Stimulated activated CD4-positive, alpha-beta T cell treated with anti-CD3 and anti-CD28 coated beads, Interleukin-1b, Interleukin-23, amount 100 ng/mL, for 4 hours (primary cell): ENCODE measurements at places on chromosomes 7 and 10.

DNA sequence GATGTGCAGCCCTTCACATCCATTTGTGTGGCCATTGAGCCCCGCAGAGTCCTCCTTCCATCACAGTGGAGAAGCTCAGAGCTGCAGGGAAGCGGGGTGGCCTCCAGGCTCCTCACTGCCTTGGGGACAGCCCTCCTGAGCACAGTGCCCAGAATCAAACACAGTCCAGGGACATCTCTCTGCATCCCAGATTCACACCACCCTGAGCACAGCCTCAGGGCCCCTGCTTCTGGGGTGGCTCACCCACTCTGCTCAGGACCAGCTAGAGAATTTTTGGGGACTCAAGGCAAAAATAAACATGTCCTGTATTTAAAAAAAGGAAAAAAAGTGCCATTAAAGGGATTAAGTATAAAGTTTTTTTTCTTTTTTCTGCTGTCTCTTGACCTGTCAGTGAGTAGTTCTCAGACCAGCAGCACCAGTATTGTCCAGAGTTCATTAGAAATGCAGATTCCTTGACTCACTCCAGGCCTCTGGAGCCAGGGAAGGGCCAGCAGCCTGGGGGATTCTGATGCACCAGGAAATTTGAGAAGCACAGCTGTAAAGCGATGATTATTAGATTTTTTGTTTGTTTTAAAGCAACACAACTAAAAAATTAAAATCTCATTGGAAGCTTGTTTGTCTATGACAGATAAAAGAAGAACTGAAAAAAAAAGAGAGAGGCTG lies 61.6 kb downstream of the ARHGAP22 start:
- DNase-seq = no peak

DNA sequence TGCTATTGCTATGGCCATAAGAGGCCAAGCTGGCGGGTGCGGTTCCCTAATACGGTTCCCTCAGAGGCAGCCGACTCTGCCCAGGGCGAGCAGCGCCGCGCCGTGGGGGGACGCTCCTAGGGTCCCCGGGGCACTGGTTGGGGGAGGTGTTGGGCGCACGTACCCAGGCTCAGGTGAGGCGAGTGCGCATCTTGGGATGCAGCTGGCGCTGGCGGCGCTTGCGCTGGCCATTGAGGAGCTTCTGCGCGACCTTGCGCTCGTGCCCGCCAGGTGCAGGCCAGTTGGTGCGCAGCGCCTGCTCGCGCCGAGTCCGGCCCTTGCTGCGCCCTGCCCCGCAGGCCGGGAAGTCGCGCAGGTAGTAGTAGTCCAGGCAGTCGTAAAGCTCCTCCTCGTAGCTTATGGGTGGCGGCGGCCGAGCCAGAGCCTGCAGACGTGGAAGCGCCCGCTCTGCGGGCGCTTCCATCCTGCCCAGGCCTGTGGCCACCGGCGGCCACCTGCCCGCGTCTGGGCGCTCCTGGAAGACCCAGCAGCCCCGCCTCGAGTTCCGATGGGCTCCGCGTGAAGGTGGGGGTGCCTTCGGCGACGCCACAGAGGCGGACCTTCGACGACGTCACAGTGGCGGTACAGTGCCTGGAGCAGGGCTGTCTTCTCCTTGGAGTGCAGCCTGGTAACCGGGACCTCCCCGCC lies at the start of gene NUPR2:
Gene NUPR2, minus strand, starts transcription at position 566 of the 687 bp plus-strand sequence. Its CDS starts 103 bp downstream, at position 463.
- DNase-seq = no peak

DNA sequence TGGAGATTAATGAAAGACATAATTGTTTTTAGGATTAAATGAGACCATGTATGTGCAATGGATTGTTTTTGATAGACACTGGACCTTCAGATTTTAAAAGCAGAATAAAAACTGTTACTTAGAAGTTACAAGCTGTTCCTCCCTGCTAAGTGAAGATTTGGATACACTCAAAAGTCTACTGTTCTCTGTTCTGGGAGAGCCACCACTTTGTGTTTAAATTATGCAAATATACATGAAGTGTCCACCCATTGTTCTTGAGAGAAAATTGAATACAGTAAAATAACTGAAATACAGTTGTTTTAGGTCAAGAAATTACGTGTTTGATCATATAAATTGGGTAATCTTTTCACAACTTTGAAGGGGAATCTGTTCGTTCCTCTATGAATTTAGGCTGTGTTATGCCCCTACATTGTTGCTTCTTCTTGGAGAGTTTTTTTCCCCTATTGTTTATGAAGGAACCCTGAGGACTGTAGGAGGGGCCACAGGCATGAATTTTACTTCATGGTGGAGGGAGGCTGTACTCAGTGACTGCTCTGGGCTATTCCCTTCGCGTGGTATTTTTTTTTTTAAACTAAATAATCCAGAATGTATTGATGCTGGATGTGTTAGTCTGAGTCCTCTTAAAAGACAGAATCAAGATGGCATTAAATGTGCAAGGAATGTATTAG lies 18.6 kb upstream of the VCL start:
- DNase-seq = no peak

DNA sequence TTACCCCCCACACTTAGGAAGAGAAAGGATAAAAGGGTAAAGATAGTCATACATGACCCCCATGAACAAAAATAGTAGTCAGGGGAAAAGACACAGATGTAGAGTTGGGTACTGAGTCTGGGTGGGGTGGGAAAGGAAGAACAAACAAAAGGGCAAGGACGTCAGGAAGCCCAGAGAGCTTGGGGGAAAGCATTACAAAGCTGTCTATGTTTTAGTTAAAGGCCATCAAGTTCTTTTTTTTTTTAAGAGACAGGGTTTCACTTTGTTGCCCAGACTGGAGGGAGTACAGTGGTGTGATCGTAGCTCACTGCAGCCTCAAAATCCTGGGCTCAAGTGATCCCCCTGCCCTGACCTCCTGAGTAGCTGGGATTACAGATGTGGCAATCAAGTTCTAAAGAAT lies 98.4 kb upstream of the PDLIM1 start:
- no peak for DNase-seq

DNA sequence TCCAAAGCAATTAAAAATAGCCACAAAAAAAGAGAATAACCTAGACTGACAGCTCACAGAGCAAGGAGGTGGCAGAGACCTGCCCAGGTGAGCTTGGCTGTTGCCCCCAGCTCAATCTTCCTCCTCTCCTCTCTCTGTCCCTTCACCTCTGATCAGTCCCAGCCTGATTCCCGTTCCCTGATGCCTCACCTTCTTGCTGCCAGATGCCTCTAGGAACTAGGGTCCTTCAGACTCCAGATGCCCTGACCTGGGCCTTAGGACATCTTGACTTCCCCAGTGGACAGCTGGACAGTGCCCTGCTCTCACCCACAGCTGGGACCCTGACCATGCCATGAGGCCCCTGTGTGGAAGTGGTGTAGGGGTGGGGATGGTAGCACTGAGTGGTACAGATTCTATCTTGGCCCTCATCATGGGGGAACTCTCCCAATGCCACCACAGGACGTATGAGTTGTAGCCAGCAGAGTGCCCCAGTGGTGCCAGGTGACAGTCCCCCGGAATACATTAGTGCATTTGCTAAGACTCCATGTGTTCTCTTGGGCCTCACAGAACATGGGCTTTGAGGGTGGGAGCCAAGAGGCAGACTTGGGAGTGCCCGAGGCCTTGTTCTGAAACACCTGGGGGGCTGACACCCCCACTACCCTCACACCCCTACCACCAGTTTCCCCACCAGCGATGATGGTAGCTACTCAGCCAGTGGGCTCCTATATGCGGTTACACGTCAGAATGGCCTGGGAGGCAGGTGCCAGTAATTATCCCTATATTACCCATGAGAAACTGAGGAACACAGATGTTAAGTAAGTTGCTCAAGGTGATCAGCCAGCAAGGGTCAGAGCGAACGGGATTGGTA lies 2.0 kb downstream of the DEPP1 start:
- no peak for DNase-seq
